ENCODE measurements at places on chromosomes 2 and 18.
A peak's percentile ranks its signal among the peaks of the same experiment; 100 is the strongest.

DNA sequence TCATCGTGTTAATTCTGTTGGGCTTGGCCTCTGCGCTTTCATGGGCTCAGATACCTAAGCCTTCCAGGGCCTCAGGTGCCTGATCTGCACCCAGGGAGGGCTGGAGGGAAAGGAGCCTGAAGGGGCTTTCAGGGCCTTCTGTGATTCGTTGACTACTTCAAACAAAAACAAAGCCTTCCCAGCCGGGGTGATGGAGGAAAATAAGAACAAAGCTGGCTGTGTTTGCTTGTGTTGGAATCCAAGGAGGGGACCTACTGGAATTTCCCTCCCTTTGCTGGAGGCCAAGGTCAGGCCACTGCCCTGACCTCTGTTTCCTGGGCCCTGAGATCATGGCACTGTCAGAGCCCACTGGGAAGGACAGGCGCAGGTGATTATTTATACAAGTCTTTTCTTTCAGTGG lies 135.3 kb downstream of the KLHL29 start:
- DNase-seq: no peak

DNA sequence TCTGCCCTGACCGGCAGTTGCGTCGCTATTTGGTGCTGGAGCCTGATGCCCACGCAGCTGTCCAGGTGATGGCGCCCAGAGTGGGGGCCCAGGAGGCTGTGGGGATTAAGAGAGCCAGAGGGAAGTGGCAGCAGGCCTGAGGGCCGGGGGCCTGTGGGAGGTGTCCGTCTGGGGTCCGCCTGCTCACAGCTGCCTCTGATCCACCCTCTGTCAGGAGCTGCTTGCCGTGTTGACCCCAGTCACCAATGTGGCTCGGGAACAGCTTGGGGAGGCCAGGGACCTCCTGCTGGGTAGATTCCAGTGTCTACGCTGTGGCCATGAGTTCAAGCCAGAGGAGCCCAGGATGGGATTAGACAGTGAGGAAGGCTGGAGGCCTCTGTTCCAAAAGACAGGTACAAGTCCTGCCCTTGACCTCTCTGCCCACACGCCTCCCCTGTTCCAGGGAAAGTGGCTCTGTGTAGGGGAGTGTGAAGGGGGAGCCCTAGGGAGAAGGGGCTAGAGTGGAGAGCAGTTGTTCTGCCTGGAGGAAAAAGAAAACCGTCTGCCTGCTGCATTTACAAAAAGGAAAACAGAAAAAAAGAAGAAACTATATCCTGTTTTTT lies 11.6 kb downstream of the STK11IP start:
- no peak for DNase-seq

- no peak for DNase-seq
Measured at GRCh38 chr18:79806976-79807841, 9.5 kb downstream of the KCNG2 start.

DNA sequence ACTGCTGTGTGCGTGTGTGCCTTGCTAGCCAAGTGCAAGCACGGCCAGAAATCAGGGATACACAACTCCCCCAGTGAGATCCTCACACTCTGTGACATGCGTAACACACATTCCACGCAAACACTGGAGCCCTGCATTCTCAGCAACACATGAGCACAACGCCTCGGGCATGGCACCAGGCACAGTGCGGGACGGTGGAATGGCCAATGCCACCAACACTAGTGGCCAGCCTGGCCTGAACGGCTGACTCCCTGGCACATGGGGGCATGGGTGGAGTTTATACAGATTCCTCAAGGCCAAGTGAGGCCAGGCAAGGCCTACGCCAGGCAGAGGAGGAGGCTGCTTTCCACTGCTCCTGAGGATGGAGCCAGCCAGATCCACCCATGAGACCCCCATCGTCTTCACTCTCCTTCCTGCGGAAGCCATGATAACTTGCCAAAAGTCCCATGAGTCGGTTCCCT lies 56.2 kb downstream of the ANKMY1 start:
- no peak for DNase-seq

DNA sequence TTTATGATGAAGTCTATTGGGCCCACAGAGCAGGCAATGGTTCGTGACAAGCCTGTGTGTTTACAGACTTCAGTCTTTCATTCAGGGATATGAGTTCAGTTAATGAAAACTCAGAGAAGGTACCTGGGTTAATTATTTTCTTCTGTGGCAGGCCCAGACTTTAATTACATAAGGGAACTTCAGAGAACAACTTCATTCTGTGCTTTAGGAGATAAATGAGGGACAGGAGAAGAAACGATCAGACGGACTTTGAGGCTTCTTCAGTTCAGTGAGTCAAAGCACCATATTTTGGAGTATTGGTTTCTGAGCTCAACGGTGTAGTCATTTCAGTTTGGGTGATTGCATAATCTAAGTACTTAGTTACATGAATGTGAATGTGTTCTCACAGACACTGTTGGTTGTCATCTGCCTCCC lies 203.0 kb upstream of the KCNJ3 start:
- DNase-seq: no peak

GRCh38 chr2:6359964-6360363 lies 505.7 kb downstream of the CMPK2 start:
- DNase-seq: no peak

GRCh38 chr2:174967691-174968260 lies 37.4 kb downstream of the CHN1 start:
- no peak for DNase-seq

DNA sequence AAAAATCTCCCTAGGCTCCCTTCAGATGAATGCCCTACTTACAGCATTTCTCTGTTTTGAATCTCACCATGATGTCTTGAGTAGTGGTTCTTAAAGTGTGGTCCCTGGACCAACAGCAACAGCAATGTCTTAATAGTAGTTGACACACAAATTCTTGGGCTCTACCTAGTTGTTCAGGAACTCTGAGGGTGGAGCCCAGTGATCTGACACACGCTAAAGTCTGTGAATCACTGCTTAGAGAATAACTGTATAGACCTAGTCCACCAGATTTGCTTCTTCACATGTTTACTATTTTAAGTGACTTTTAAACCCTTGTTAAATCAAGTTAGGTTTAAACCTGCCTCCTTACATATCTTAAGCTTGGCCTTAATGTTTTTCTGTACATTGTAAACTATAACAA lies 47.6 kb upstream of the ARHGAP15 start:
- no peak for DNase-seq

- DNase-seq: no peak
Measured at GRCh38 chr2:120917886-120918285, 182.2 kb downstream of the GLI2 start.

DNA sequence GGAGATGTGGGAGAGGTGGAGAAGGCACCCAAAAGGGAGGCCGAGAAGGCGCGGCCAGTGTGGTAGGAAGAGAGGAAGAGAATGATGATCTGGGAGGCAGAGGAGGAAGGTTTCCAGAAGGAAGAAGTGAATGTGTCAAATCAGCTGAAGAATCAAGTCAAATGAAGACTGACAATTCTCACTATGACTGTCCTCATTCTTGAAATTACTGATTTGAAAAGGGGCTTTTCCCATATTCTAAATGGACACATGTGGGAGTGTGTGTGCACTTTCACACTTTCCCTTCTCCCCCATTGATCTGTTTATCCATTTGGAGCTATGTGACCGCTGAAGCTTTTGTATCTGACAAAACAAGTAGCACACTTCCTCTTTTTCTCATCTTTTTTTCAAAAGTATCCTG lies 6.1 kb downstream of the AFF3 start:
- no peak for DNase-seq

- DNase-seq: no peak
Measured at GRCh38 chr18:23121133-23121532, 14.2 kb upstream of the CABLES1 start.

DNA sequence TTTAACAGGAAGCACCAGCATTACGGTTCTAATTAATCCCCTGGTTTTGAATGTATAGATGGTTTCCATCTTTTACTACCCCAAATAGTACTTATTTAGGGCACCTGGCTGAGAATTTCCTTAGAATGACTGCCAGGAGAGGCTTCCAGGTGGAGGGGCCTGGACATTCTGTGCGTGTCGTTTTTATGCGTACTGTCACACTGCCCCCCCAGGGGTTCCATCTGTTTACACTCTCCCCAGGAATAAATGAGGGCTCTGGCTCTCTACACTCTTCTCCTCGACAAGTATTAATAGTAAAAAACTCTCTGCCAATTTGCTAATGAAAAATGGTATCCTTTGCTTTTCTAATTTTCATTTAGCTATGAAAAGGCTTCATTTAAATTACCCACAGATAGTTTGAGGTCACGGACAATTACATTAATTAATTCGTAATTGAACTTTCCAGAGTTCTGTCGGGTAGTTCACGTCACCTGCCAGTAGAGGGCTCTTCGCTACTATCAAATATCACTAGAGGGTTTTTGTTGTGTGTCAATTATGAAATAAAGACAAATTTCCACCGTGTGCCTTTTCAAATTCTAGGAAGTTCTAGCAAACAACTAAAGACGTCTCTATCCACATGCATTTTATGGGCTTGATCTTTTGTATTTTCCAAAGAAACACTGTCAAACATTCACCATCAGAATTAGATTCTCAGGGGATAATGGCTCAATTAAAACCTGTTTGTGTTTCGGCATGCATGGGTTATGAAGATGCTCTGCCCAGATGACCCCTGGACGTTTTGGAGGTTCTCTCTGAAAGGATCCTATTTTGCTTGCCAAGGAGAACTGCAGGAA lies 88.8 kb upstream of the ASB18 start:
- no peak for DNase-seq

- no peak for DNase-seq
Measured at GRCh38 chr2:69973335-69973735, 11.9 kb upstream of the ASPRV1 start.

GRCh38 chr2:112694182-112694581 lies 26.6 kb upstream of the NT5DC4 start:
- DNase-seq: no peak

DNA sequence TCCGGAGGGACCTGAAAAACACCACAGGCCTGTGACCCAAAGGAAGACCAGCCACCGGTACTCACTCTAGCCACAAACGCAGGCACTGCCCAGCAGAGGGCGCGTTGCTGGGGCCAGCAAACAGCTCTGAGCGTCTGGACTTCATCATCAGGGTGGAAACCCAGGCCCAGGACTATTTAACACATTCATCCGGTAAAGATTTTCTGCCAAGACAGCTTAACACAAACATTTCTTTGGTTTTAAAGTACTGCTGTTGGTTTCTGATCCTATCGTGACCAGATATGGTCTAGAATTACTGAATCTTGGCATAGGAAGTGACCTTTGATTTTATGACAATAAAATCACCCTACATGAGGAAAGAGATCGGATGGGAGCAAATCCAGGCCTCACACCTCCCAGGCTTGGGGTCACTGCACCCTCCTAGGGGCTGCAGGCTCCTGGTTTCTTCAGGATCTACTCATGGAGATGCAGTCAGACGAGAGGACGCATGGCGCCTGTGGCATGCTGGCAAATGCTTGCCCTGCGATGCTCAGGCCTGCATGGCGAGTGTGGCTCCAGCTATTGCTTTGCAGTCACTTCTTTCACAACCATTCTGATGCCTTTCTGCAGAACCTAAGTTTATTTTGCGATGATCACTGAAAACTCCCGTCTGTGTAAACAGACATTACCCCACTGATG lies 130.4 kb downstream of the COL4A4 start:
- DNase-seq: no peak

GRCh38 chr2:127087791-127088495 lies 19.0 kb downstream of the BIN1 start:
- DNase-seq: no peak

DNA sequence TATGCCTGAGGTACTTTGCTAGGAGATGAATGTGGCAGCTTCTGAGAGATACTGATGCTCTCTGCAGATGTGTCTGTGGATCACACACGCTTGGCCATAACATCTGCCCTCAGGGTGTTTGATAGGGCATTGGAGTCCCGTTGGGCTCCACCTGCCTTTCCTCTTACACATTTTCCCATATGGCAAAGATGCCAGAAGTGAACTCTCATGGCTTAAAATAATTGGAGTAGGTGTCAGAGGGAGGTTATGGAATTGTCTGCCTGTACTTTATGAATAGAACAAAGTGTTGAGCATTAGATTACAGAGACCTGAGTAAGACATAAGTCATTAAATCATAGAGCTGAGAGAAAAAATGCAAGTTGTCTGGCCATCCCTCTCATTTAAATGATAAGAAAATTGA lies 75.3 kb upstream of the PNPT1 start:
- no peak for DNase-seq

DNA sequence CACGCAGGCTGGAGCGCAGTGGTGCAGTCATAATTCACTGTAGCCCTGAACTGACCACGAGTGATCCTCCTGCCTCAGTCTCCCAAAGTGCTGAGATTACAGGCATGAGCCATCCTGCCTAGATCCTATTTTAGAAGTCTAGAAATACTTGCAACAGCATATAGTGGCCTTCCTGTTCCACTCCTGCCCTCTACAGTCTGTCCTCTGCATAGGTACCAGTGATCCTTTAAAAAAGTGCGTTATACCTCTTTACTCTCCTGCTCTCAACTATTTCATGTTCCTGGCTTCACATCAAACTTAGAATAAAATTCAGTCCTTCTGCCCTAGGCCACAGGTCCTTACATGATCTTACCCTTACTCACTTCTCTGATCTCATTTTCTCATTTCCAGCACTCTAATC lies 6.0 kb downstream of the COMMD1 start:
- no peak for DNase-seq

GRCh38 chr2:69456950-69457445 lies 19.8 kb upstream of the NFU1 start:
- DNase-seq: no peak

DNA sequence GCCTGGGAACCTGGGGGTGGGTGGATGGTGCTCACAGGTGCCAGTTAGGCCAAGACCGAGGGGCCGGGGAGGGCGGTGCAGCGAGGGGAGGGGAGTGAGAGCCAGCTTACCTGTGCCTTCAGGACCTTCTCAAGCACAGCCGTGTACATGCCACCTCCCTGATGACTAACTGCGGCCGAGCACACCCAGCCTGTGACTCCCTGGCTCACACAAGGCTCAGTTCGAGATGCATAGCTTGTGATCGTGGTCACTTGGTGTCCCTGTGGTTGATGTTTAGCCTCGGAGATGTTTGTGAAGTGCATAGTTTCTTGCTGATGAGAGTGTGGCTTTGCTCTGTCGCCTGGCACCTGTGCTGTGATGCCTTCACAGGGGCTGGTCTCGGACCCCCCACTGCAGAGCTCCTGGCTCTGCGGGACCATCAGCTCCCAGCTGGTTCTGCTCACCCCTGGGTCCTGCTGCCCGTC lies 84.5 kb upstream of the ODC1 start:
- DNase-seq: no peak

DNA sequence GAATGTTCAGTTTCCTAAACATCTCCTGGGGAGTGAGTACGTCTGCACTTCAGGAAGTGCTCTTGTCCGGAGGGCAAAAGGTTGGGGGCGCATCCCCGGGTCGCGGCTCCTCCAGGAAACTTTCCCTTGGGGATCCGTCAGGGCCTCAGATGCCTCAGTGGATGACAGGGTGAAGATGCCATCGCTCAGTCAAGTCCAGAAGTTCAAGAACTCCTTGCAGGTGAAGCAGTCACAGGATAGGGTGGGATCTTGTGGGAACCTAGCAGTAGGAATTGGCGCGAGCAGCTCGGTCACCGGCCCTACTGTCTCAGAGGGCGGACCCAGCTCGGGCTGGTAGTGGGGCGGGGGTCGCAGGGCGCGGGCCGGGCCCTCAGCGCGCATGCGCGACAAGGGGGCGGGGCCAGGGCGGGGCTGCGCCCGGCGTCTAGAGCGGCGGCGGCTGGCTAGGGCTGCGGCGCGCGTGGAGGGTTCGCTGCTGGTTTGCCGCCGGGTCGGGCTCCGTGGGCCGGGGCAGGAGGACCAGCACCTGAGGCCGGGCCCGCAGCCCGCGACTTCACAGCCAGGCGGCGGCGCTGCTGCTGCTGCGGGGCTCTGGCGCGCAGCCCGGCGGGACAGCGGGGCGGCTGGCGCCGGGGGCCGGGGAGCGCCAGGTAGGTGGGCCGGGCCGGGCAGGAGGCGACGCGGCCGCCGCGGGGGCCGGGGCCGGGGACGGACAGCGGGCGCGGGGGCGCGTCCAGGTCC lies at the start of gene INPP4A:
INPP4A (plus strand) TSS at position 423 of the 741 bp plus-strand sequence. CDS start 75,191 bp downstream, outside the sequence.
- peak; percentile 79 for DNase-seq
